ENCODE measurements at places on chromosomes 6 and 20.

DNA sequence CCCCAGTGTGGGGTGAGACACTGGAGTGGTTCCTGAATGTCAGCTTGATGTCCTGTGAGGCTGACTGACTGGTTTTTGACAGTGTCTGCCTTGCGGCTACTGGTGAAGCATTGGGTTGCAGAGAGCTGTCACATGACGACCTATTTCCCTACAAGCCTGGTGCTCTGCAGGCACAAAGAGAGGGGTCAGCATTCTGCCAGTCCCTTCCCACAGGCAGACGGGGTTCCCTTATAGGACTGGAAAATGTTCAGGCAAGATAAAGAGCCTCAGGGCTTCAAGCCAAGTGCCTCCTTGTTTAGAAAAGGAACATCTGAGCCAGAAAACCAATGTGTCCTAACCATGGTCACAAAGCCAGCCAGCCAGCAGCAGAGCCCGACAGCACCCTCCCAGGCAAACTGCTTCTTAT lies 11.0 kb downstream of the LY86 start:
- no peak for DNase-seq

GRCh38 chr20:6074145-6074561 lies 20.3 kb upstream of the LRRN4 start:
- no peak for DNase-seq

GRCh38 chr20:11338496-11339306 lies 579.0 kb upstream of the BTBD3 start:
- no peak for DNase-seq

DNA sequence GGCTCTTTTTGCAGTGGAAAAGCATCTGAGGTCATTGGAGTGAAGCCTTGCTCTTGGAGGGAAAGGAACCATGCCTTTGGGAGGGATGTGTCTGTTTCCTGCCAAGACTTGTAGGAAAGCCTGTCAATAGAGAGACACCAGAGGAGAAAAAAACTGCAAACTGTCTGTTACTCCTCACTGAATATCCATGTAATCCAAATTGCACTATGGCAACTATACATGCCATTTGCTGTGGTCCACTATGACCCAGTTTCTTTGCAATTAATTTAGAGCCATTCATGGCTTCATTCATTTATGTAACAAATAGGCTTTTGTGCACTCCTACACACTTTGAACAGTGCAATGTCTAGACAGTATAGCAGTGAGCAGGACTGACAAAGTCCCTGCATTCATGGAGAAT lies 296.5 kb downstream of the SLC35F1 start:
- no peak for DNase-seq

Data from stimulated activated CD8-positive, alpha-beta memory T cell treated with anti-CD3 and anti-CD28 coated beads, Interleukin-4, amount 100 ng/mL, for 1 hour (primary cell).